ENCODE measurements at places on chromosomes 11 and 22.

DNA sequence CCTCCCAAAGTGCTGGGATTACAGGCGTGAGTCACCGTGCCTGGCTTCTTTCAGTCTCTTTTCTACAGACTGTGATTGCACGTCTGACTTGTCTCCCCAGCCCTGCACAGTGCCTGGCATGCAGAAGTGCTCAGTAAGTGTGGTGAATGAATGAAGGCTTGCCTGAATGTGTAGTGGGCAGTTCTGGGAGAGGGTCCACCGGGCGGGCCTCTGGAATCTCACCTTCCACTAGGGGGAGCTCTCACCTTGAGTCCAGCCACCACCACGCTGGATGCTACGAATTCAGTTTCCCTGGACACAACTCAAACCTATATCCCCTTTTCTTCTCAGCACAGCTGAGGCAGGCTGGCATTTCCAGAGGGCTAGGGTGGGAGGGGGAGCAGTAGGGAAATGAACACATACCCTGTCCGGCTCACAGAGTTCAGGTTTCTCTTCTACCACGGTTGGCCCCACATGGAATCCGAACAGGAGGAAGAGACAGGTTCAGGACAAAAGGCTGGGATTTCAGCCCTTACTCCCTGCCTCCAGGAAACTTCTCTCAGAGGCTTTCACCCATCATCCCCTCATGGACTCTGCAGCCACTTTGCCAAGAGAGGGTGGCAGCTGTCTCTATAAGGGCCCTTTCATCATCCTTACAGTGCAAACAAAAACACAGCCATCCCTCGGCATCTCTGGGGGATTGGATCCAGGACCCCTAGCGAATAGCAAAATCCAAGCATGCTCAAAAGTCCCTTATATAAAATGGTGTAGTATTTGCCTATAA, 86.8 kb downstream of the NECTIN1 start:
- no peak for DNase-seq

DNA sequence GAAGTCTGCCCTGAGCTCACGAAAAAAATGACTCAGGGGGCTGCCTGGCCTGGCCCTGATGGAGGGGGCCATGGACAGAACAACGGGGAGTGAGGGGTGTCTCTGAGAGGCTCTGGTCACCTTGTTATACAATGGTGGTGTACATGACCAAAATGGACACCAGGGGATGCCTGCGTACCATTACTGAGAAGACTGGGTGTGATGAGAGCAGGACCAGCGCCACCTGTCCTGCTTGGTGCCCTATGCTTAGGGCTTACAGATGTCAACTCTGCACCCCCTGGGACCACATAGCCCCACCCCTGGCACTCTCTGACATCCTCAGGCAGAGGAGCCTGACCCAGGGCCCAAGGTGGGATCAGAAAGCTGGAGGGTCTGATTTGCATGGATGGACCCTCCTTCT, 104.8 kb downstream of the ZNF280B start:
- no peak for DNase-seq

DNA sequence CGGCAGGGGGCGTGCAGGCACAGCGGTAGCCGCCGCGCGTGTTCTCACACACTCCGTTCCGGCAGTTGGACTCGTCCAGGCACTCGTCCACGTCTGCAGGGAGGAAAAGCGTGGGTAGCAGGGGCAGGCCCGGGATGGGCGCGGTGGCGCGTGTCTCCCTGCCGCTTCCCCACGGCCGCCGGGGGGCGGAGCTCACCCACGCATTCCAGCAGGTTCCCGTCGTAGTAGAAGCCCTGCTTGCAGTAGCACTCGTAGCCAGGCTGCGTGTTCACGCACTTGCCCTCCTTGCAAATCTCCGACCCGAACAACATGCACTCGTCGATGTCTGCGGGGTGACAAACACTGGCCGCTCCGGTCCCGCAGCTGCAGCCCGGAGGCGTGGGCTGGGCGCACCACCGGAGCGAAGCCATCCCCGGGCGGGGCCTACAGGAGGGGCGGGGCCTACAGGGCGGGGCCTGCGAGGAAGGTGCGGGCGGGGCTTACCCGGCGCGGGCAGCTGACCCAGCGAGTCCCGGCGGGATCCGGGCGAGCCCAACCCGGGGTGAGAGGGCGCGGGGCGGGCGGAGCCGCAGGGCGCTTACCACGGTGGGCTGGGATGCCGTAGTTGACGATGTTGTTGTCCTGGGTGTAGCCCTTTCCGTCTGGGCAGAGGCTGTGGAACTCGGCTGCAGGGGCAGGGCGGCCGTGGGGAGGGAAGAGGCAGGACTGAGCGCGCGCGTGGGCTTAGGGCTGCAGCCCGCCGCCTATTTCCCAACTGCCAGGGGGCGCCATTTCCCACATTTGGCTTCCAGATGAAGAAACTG, 15.6 kb downstream of the SCYL1 start:
- peak; percentile 98 for DNase-seq

DNA sequence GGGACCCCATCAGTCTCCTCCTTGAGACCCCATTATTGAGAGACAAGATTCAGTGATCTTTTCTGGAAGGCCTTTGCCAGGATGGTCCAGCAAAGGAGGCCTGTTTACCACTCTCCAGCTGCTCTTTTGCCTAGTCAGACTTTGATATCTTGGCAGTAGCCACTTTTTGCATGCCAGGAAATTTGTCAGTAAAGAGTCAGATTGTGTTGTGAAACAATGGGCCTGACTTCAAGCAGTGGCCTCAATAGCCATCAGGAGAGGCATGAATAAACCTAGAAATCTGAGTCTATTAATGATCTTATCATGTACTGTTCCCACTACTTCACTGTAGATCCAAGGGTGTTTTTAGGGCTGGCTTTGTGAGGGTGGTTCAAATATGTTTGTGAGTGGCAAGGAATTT, 479.4 kb downstream of the JRKL start:
- no peak for DNase-seq

DNA sequence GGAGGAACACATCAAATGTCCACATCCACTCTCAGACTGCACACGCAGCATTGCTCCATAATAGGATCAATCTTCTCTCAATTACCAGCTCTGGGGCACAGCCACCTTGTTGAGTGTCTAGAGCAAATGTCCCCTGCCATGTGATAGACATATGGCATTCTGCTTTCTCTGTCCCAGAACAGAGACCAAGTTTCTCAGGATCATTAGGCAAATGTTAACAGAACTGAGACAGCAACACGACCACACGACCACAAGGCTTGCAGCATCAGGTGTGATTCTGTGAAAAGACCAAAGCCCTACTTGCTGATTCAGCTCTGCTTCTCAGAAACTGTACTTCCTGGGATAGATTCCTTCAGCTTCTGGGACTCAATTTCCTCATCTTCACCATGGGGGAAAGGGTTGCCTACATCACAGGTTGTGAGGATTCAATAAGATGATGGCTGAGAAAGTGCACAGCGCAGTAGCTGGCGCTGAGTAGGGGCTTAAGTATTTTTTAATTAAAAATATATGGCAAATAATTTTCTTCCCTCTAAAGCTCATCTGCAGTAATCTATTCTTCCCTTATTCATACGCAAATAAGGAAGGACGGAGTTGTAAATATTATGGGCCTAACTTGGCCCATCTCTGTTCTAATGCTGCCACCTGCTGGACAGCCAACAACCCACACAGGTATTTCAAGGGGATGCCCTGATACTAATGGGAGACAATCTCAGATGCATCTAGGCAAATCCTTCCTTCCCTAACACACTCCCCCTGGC, 54.3 kb upstream of the USP47 start:
- no peak for DNase-seq

DNA sequence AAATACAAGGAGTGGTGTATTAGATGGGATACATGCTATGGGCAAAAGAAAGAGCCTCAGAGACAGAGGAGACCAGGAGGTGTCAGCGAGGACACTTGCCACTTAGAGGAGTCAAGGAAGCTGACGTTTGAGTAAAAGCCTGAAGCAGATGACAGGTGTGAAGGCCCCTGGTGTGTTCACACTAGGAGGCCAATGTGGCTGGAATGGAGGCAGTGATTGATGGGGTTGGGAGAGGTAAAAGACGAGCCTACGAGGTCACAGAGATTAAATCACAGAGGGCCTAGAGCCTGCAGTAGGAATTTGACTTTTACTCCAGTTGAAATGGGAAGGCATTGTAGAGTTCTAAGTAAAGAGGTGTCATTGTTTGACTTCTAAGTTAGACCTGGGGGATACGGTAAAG, 12.0 kb upstream of the GDPD5 start:
- no peak for DNase-seq

- no peak for DNase-seq
Measured at GRCh38 chr11:67289651-67290479, 762 bp downstream of the ANKRD13D start.

DNA sequence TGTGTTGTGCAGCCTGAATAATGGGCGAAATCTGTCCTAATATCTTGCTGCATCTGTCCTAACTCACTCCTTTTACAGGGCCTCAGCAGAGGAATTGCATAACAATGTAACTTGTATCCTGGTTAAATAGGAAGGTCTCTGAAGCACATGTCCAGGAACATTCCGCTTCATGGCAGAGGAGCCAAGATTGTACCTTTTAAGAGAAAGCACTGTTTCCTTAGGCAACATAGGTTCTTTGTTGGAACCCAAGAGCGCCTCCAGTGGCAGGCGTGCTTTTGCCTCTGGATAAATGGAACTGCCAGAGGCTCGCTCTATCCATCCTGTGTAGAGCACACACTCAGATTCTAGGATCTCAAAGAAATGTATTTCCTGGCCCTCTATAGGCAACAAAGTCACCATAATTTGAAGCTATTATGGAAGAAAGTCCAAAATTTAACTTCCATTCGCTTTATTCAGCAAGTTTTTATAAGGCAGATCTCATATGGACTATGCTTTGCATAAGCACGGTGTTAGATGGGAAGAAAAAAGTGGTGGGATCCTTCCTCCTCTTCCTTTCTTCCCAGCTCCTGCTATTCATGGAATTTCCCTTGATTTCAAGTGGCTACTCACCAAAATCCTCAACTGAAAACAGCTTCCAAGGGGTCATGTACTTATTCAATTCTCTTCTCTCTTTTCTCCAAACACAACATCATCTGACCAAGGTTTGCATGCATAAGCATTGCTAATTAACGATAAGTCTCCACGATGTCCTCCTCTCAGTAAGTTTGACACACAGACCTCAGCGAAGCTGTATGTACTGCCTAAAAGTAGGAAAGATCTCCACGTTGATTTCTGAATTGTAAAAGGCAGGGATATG, at the start of gene BLID:
Gene BLID (minus strand): TSS at position 692 of the 856 bp plus-strand sequence. CDS start 293 bp downstream, at position 399.
- no peak for DNase-seq

DNA sequence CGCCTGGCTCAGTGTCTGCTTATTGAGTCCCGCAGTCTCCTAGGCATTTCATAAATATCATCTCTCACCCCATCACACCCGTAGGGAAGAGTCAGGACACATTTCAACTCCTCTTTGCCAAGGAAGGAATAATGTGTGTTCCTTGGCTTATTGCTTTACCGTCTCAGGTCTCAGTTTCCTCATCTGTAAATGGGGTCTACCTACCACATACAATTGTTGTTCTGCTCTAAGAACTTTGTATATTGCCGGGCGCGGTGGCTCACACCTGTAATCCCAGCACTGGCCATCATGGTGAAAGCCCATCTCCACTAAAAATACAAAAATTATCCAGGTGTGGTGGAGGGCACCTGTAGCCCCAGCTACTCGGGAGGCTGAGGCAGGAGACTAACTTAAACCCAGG, 3.1 kb upstream of the THRSP start:
- DNase-seq: no peak

DNA sequence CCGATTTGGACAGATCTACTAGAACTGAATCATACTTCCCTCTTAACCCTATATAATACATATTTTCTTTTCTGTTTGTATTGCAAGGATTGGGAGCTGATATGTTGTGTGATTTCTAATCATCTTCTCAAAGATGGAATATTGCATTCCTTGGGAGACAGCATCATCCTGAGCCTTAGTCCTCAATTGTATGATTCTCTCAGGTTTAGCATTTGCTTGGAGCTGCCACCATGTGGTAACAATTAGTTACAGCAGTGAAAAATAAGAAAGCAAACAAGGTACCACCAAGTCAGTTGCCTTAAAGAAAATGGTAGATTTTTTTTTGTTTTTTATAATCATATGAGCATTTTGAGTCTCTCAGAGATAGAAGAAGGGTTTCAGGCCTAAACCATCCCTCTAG, 11.9 kb downstream of the SNX19 start:
- DNase-seq: no peak

GRCh38 chr22:22349455-22349836, 104.9 kb downstream of the VPREB1 start:
- no peak for DNase-seq

DNA sequence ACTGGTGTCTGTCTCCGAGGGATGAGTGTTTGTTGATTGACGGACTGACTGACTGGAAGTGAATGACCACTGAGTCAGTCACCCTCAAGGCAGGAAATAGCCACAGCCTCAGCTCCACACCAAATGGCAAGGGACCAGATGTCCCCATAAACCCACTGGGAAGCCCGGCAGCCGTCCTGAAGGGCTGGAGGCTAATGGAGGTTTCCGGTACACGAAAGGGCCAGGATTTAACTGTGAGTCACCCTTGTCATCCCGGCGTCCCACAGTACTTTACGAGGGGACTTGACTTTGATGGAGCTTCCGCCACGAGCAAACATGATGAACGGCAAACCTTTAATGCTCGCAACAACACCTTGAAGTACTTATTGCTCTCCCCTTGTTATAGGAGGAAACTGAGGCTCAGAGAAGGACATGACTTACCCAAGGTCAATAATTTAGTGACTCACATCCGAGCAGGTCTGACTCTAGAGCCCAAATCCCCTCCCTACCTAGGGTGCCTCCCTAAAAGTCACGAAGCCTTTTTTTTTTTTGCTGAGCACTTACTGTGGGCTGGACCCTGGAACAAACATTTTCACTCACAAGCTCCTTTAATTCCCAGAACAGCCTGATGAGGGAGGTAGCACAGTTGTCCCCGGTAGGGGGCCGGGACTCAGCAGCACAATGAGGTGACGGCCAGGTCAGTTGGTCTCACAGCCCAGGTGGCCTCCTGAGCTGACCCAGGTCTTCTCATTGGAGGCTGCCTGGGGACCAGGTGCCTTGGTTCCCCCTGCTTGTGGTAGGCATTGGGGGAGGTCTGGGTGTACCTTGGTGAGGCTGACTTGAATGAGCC, 25.2 kb upstream of the GCAT start:
- no peak for DNase-seq

DNA sequence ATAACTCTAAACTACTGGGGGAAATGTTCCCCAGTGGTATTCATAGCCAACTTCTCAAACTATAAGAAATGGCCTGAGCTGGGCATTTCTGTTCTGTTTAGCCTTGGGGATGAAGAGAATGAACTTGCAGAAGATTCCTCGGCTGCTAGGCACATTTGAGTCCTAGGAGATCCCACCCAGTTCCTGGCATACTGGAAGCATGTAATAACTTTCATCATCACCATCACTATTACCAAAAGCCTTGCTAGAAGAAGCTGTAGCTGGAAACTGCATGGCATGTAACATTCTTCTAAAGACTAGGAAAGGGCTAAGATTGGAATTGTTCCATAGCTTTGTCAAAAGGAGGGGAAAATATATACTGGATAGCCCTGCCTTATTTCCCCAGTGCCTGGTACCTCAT, 40.1 kb upstream of the SLC1A2 start:
- DNase-seq: no peak
